ENCODE measurements at places on chromosomes 3 and 15.

DNA sequence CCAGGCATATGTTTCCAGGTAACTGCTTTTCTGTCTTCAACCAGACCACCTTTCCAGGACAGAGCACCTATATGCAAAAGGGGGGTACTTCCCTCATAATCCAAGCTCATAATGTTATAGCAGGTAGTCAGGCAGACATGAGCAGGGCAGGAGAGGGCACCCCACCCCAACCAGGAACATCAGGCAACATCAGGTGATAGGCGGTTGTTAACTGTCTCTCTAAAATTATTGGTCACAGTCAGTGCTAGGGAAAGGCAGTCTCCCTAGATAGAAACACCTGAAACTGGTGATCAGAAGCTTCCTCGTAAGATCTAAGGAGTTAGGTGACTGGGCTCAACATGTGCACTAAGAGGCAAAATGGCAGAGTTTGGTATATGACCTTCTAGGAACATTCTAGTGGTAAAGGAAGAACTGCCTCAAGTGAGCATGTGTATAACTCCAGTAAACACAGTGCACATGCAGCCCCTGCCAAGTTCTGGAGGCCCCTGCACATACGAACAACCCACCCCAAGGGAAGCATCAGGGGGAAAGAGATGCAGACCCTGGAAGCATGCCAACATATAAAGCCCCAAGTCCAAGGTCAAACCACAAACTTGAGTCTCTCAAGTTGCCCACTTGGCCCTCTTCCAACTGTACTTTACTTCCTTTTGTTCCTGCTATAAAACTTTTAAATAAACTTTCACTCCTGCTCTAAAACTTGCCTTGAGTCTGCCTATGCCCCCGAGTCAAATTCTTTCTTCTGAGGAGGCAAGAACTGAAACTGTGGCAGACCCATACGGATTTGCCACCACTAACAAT is 270.9 kb downstream of the ULK4 start:
- DNase-seq, result no peak

- DNase-seq, result no peak
These were observed 25.3 kb upstream of the ABHD17C start for GRCh38 chr15:80669663-80670273.

GRCh38 chr3:113620091-113620490 is 76.4 kb downstream of the USF3 start:
- DNase-seq, result no peak

- DNase-seq, result no peak
These were observed 101.0 kb downstream of the MYLK start for GRCh38 chr3:123783050-123783689.

DNA sequence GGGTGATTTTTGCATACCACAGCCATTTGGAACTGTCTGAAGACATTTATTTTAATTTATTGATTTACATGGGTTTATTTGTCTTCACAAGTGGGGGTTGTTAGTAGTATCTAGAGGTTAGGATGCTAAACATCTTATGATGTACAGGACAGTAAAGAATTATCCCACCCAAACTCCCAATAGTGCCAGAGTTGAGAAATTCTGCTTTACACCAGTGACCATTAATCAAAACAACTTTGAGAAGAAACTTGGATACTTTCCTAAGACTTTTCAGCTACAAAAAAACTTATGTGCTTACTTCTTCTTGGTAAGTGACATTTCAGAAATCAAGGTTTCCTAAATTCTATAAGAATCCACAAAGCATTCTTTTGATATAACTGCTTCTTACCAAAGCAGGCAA is 156.7 kb downstream of the SUCLG2 start:
- no peak for DNase-seq

- no peak for DNase-seq
These were observed 107.3 kb upstream of the IGSF10 start for GRCh38 chr3:151568184-151568583.
